ENCODE measurements at places on chromosomes 2 and 18.
A peak's percentile ranks its signal among the peaks of the same experiment; 100 is the strongest.

DNA sequence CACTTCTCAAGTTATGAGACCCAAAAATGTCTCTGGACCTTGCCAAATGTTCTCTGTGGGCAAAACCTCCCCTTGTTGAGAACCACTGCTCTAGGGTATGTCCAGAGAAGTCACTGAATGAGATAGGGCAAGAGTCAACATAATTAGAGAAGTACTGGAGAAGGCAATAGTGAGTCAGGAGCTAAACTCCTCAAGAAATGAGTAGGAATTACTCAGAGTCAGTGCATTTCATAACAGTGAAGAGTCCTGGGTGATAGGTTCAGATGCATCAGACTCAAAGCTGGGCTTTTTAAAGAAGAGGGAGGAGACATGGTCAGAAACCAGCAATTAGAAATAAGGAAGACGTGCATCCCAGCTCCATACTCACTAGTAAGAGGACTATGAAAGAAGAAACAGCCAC lies 38.6 kb upstream of the IHH start:
- no peak for DNase-seq

GRCh38 chr2:8222979-8223694 lies 458.7 kb upstream of the ID2 start:
- no peak for DNase-seq

GRCh38 chr2:174217869-174218268 lies 30.5 kb downstream of the OLA1 start:
- DNase-seq = no peak

- DNase-seq = no peak
Measured at GRCh38 chr18:47484068-47484467, 232.6 kb upstream of the SKOR2 start.

- DNase-seq = peak; percentile 16
Measured at GRCh38 chr2:172554352-172555271, 1.3 kb upstream of the PDK1 start.

- DNase-seq = no peak
Measured at GRCh38 chr2:58533376-58533775, 292.3 kb upstream of the FANCL start.

- no peak for DNase-seq
Measured at GRCh38 chr2:187150670-187151069, 297.4 kb downstream of the CALCRL start.

DNA sequence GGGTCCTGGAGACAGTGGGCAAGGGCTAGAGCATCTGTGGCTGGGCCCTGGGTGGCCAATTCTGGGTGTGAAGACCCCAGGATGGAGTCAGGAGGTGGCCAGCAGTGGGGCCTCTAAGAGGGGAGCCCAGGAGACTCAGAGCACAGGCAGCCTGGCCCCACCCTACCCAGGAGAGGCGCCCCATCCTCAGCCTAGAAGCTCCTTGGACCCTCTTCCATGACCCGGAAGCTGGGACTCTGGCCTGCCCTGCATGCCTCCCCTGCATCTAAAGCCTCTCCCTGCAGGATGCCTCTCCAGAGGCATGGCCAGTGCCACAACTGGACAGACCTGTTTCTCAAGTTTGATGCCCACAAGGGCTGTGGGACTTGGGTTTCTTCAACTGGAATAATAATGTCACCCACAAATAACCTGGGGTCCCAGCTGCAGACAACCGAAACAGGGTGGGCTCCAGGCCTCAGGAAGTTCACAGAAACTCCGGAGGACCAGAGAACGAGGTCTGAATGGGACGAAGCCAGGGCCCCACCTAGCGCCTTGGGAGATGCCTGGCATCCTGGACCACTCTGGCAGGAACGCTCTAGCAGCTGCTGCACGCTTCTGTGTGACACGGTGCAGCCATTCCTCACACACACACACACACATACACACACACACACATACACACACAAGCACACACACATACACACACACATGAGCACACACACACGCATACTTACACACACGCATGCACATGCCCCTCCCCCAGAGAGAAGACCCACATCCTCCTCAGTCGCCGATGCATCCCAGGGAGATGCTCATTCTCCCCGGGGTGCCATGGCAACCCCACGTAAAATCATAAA lies 16.4 kb downstream of the KCNIP3 start:
- DNase-seq = no peak

DNA sequence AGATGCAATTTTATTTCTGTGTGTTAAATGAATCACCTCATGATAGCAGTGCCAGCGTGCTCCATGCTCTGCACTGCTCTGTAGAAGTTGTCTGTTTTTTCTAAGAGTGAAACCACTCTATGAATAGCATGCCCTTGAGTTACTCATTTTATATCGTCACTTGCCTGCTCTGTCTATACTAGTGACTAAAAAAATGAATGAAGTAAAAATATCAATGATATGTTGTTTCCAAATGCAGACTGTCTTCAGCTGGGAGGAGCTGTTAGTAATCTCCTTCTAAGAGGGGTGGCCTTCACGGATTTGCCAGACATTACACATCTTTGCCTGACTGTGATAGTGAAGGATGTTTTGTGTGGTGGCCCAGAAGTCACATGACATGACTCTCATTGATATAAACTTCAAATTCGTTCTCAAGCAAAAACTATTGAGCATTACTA lies 852.1 kb downstream of the CNTNAP5 start:
- DNase-seq = no peak

GRCh38 chr18:55283309-55283708 lies 304.7 kb downstream of the TCF4 start:
- no peak for DNase-seq

DNA sequence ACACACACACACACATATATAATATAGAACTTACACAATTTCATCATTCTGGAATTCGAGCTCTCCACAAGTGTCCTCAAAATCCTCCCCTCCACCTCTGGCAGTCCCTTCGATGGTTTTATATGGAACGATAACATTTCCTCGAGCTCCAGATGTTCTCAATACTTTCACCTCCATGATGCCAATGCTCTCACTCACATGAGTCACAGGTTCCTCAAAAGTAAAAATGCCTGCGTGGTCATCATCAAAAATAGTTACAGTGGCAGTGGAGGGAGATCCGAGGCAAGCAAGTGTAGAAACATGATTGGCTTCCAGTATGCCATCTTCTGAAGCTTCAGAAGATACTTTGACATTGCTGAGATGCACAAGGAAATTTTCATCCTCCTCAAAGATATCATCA lies 23.5 kb downstream of the SLC8A1 start:
- no peak for DNase-seq
